NT2/D1 (cell line): ENCODE measurements at places on chromosomes 11 and 22.

GRCh38 chr11:12691473-12691872, 17.3 kb downstream of the TEAD1 start:
- DNase-seq, result no peak

- DNase-seq, result no peak
Observed at GRCh38 chr11:38593649-38594048, 1995.6 kb upstream of the RAG2 start.

DNA sequence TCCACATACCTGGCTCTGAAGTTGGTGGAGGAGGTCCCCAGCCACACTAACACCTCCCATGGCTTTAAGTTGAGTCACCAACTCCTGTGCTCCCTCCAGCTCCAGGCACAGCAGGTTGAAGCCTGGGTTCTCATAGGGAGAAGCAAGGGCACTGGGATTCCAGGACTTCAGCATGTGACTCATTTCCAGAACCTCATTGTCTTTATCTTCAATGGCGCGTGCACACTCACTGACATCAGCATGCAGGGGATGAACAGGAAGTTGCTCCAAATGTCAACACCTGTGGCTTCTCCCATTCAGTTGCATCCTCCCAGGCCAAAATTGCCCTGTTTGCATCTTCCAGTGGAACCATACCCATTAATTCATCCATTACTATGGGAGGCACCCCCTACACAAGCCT, 5.8 kb upstream of the UBQLNL start:
- DNase-seq, result no peak

DNA sequence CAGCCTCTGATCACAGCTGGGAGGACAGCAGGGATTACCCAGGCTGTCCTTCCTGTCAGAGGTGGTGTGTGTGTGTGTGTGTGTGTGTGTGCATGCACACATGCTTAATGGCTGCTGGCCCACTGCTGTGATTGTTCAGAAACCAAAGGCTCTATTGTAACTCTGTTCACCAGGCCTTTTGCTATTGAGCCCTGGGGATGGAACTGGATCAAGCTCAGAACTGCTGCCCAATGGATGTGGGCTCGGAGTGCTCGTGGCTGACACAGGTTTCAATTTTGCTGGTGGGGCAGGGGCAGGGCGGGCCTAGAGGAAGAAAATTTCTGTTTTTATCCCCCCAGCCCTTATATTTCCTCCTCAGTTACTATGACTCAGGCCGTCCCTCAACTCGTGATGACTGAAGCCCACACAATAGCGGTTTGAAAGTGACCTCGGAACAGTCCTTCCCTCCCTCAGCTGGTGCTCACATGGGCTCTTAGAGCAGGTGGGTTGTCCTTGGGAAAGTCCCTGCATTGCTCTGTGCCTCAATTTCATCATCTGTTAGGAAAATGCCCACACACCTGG, 359.3 kb downstream of the TENM4 start:
- no peak for DNase-seq

DNA sequence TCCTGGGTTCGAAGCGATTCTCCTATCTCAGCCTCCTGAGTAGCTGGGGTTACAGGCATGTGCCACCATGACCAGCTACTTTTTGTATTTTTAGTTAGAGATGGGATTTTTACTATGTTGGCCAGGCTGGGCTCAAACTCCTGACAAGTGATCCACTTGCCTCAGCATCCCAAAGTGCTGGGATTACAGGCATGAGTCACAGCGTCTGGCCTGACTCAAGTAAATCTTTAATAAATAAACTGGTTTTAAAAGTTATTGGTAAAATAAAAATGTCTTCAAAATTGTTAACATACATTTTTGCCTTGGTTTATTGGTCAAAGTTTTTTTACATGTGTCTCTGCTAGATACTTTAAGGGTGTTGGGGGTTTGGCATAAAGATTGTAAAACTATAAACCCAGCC, 7.3 kb upstream of the PES1 start:
- DNase-seq, result no peak
